ENCODE measurements at places on chromosomes 11 and 22.

DNA sequence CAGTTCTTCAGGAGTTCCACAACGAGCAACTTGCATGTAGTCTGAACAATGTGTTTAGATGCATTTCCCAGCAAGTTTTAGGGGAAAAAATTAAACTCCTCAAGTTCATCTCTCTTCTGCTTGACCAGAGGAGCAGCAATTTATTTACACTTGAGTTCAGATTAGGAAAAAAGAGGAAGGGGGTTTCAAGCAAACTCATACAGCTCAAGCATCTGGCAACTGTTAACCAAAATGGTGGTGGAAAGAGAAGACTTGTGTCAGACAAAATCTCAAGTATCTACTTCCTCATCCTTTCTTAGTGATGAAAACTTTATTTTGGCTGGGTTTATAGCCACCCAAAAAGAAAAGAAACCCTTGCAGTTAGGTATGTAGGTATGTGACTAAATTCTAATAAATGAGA lies 29.1 kb upstream of the PICALM start:
- no peak for DNase-seq

- no peak for DNase-seq
Observed at GRCh38 chr11:70020336-70021214, 57.5 kb upstream of the ANO1 start.

- no peak for DNase-seq
Observed at GRCh38 chr11:59787816-59788215, 22.8 kb downstream of the MRPL16 start.

DNA sequence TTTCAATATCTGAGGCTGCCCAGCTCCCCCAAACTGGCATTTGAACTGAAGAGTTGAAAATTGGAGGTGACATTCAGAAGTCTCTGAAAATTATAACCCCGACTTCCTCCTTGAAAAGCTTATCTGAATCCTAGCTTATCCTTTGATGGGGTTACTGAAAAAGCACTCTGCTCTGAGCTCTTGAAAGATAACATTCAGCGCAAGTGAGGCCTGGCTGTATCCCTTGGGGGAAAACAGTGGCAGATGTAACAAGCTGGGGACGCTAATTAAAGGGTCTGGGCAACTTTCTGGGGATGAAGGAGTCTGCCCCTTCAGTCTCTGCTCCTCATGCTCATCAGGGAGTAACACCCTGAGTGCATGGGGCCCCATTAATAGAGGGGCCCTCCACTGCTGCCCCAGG lies 402.0 kb upstream of the CADM1 start:
- DNase-seq: no peak

- no peak for DNase-seq
Observed at GRCh38 chr11:127037001-127037400, 36.4 kb upstream of the KIRREL3 start.

DNA sequence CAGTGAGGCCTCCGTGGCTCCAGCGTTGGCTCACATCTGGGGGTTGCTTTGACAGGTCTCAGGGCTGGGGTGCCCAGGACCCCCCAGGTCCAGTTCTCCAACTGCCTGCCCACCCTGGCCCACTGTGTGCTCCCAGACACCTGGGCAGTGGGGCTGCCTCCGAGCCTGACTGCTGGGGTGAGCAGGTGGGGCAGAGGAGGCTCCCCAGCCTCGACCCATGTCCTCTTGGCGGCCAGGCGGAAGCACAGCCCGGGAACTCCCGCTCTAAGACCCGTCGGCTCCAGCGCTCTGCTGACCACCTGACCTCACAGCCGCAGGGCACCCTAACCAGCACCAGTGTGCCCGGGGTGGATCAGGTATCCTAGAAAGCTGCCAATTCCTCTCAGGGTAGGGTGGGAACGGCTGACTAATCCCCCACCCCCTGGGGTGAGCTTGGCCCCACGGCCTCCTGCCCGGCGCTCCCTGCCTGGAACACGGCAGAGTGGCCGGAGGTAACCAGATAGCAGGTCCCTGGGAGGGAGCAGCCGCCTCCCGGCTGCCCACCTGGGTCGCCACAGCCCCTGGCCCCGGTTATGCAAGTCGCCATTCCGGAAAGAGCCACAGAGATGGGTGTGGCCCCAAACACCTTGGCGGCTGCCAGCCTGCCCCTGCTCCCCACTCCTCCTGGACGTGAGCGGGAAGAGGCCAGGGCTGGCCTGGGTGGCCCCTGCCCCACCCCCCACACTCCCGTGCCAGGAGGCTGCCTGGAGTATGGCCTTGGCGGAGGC lies 19.2 kb upstream of the MUC5B start:
- no peak for DNase-seq
